ENCODE measurements at places on chromosomes 13 and 19. TPM values are rescaled to one million over a fixed set of nuclear protein-coding genes. Genes with fewer than 3 reads are reported as not detected.

DNA sequence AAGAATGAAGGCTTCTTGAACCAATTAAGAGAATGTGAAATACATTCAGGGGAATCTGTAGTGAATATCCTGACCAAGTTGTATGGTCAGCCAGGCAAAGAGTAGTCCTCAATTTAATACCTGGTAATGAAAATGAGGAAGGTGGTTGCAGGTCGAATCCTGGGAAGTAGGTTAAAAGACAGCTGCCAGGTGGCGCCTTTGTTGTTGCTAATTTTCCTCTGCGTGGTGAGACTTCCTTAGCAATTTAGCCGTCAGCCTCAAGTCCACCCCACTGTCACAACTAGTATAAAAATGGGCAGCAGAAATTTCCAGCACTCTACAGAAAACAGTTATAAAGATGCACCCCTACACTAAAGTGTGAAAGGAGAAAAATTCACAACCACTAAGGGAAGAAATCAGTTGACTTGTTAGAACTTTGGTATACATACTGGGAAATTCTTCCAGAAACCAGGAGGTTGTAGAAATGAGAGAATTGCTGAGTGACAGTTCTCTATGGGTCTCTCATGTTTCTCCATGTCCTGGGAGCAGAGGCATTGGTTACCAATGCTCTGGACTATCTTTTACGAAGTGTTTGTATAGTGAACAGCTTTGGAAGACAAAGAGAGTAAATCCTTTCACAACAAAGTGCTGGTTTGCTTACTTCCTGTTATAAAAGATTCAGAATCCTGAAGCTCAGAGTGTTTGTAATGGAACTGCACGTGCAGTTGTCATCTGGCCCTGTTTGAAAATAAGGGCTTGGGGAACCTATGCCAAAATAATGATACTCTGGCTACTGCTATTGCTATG, 235.9 kb downstream of the NHLRC3 start:
- H3K4me1 ChIP-seq = no peaks in the 10 kb centered on the region
- H3K36me3 ChIP-seq = no peaks in the 10 kb centered on the region
- no peak for DNase-seq
- no peak overlapping the region for H3K27ac ChIP-seq
- no peaks in the 10 kb centered on the region for H3K27me3 ChIP-seq
- no peak overlapping the region for H3K4me3 ChIP-seq

The ADPRHL1 gene
- total RNA-seq = 6.3 TPM

DNA sequence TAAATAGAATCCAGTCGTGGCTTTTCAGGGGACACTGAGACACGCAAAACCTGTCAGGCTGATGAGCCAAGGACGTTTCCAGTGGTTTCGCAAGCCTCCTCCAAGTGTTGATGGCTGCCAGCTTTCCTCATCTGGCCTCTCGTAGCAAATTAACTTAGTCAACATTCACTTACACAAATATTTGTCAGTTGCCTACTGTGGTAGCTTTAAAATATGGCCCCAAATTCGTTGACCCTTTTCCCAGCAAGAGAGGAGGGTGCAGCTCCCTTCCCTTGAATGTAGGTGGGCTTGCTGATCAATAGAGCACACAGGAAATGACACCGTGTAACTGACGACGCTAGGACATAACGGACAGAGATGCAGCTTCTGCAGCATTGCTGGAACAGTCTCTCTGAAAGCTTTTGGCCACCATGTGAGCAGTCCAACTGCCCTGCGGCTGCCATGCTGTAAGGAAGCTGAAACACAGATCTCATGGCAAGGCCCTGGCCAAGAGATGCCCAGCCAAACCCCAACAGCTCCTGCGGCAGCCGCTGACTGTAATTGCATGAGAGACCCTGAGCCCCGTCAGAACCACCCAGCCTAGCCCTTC, 5.5 kb upstream of the RANBP3 start:
- H3K27me3 ChIP-seq = no peaks in the 10 kb centered on the region
- H3K4me3 ChIP-seq = no peak overlapping the region
- DNase-seq = no peak
- H3K36me3 ChIP-seq = no peaks in the 10 kb centered on the region

The KCTD4 gene
- 0.08 TPM for total RNA-seq

GRCh38 chr13:113723410-113724015, 35.5 kb upstream of the TMEM255B start:
- H3K4me3 ChIP-seq = no peak overlapping the region
- no peaks in the 10 kb centered on the region for H3K36me3 ChIP-seq

GRCh38 chr19:402786-403185, 6.2 kb downstream of the C2CD4C start:
- H3K27me3 ChIP-seq = peaks cover 45% of the 10 kb centered on the region
- no peak overlapping the region for H3K27ac ChIP-seq
- H3K4me1 ChIP-seq = no peaks in the 10 kb centered on the region
- no peaks in the 10 kb centered on the region for H3K36me3 ChIP-seq
- no peak overlapping the region for H3K4me3 ChIP-seq

DNA sequence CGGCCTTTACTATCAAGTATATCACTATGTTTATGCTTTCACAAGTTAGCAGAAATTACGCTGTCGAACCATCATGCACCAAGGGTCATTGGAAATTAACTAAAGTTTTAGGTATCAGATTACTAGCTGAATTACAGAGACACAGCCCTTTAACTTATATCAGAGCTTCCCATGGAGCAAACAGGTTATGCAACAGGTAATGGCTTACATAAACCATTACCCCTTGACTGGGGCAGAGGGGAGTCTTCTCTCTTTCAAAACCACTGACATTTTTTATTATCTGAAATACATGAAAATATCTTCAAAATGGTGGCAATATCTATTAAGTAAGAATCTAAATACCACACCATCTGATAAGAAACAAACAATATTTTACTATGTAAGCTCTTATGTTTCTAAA, 1692.9 kb upstream of the SLC10A2 start:
- H3K4me3 ChIP-seq = no peak overlapping the region
- no peak overlapping the region for H3K27ac ChIP-seq
- H3K27me3 ChIP-seq = no peaks in the 10 kb centered on the region
- H3K4me1 ChIP-seq = no peaks in the 10 kb centered on the region
- H3K36me3 ChIP-seq = no peaks in the 10 kb centered on the region
- no peak for DNase-seq

DNA sequence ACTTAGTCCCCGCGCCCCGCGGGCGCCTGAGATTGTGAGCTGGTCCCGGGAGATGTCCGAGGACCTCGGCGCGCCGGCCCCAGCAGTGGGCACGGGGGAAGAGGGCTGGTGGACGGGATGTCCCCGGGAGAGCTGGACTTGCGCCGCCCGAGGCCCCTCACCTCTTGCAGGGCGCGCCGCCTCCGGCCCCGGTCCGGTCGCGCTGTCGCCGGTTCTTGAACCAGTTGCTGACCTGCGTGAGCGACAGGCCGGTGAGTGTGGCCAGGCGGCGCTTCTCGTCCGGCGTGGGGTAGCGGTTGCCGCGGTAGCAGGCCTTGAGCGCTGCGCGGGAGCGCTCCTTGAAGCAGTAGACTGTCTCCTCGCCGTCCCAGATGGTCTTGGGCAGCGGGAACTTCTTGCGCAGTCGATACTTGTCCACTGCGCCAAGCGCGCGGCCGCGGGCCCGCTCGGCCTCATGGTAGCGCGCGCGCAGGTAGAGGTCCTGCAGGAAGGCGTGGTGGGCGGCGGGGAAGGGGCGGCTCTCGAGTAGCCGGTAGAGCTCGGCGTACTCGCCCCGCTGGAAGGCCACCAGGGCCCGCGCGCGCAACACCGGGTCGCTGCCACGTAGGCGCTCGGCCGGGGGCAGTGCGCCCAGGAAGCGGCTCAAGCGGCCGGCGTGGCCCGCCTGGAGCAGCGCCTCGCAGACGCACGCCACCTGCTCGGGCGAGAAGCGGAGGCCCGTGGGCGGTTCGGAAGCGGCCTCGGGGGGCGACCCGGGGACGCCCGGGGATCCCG, 984 bp downstream of the SIX5 start:
- H3K4me1 ChIP-seq = peaks cover 42% of the 10 kb centered on the region
- H3K27me3 ChIP-seq = no peaks in the 10 kb centered on the region
- DNase-seq = peak; percentile 75
- H3K4me3 ChIP-seq = peak overlapping the region; percentile 67
- peaks cover 32% of the 10 kb centered on the region for H3K36me3 ChIP-seq

The JSRP1 gene
- total RNA-seq = not detected

GRCh38 chr13:61700181-61700580, 284.5 kb upstream of the PCDH20 start:
- no peak overlapping the region for H3K27ac ChIP-seq
- H3K4me1 ChIP-seq = no peaks in the 10 kb centered on the region
- H3K27me3 ChIP-seq = no peaks in the 10 kb centered on the region
- H3K4me3 ChIP-seq = no peak overlapping the region

DNA sequence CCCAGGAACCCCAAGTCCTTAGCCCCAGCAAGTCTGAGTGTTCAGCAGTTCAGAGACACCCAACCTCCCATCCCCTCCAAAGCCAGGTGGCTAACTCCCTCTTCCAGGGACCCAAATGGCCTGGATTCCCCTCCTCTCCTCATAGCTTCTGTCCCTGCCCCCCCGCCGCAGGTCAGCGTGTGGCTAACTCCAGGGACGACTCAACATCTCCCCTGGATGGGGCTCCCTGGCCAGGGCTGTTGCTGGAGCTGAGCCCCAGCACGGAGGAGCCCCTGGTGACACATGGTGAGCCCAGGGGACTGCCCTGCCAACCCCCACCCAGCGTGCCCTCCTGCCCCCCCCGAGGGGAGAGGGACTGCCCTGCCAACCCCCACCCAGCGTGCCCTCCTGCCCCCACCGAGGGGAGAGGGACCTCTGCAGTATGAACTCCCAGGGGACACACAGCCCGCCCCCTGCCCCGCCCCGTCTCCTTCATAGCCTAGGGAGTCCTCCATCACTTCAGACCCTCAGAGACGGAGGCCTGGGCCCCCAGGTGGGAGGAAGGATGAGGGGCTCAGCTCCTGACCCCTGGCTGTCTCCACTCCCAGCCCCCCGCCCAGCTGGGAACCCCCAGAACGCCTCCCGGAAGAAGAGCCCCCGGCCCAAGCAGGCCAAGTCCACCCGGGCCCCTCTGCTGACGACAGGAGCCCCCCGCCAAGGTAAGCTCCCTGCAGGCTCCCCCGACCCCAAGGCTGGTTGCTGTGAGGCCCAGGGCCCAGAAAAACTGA, 1.7 kb downstream of the SSC5D start:
- 0 out of 2 replicates have a peak, but pooled peaks cover 3% of the 10 kb centered on the region for H3K27me3 ChIP-seq
- H3K27ac ChIP-seq = no peak overlapping the region
- DNase-seq = no peak

The METTL21C gene
- total RNA-seq = not detected

DNA sequence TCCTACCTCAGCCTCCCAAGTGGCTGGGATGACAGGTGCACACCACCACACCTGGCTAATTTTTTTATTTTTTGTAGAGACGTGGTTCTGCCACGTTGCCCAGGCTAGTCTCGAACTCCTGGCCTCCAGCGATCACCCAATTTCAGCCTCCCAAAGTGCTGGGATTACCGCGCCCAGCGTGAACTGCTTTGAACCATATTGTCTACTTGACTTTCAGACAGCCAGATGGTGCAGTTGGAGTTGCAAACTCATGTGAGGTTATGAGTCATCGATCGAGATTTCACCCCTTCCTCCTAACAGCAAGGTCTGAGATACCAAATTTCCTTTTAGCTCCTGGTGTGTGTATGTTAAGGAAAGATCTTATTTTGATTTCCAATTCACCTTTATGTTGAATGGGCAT, 2.7 kb downstream of the SLC27A1 start:
- H3K27me3 ChIP-seq = no peaks in the 10 kb centered on the region
- DNase-seq = no peak
- no peak overlapping the region for H3K4me3 ChIP-seq
- H3K4me1 ChIP-seq = peaks cover 17% of the 10 kb centered on the region
- no peak overlapping the region for H3K27ac ChIP-seq

DNA sequence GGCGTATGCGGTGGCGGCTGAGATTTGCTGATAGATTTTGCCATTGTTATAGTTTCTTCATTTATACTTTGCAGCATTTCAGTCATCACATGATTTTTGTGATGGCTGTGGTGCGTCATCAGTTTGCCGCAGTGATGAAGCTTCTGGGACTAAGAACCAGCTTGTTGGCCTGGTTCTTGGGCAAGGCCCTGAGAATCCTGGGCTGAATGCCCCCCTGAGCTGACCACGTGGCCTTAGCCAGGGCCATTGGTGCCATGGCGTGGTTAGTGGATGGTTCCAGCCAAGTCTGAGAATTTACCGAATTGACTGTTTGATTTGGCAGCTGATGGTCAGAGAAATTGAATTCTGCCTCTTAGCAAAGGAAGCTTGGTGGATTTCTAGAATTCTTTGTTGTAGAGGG, 17.8 kb downstream of the GATAD2A start:
- H3K4me3 ChIP-seq = no peak overlapping the region
- DNase-seq = no peak
- no peaks in the 10 kb centered on the region for H3K4me1 ChIP-seq
- H3K27ac ChIP-seq = no peak overlapping the region
- no peaks in the 10 kb centered on the region for H3K27me3 ChIP-seq

The GNG8 gene
- not detected for total RNA-seq

- H3K27ac ChIP-seq = no peak within 1 kb of the TSS
- no peak within 1 kb of the TSS for H3K4me3 ChIP-seq
- H3K27me3 ChIP-seq = no peaks in the 10 kb centered on the region
- no peaks in the 10 kb centered on the region for H3K4me1 ChIP-seq
These were observed at the start of gene CYP4F8 for GRCh38 chr19:15614507-15615379. Gene CYP4F8, plus strand, starts transcription at chr19:15615218. Its CDS starts 399 bp downstream, at chr19:15615617.

- no peaks in the 10 kb centered on the region for H3K36me3 ChIP-seq
- no peaks in the 10 kb centered on the region for H3K4me1 ChIP-seq
- no peaks in the 10 kb centered on the region for H3K27me3 ChIP-seq
- no peak overlapping the region for H3K27ac ChIP-seq
- no peak for DNase-seq
- no peak overlapping the region for H3K4me3 ChIP-seq
These were observed 899.5 kb upstream of the SLC10A2 start for GRCh38 chr13:103965506-103966243.

The RFXAP gene
- total RNA-seq = 0.47 TPM

- H3K36me3 ChIP-seq = peaks cover 6% of the 10 kb centered on the region
- H3K27me3 ChIP-seq = no peaks in the 10 kb centered on the region
- no peak for DNase-seq
- H3K4me3 ChIP-seq = no peak overlapping the region
These were observed 7.0 kb downstream of the LPAR6 start for GRCh38 chr13:48405875-48406274.

GRCh38 chr13:28622286-28622685, 36.6 kb upstream of the POMP start:
- H3K27me3 ChIP-seq = no peaks in the 10 kb centered on the region
- DNase-seq = no peak
- no peaks in the 10 kb centered on the region for H3K4me1 ChIP-seq
- no peaks in the 10 kb centered on the region for H3K36me3 ChIP-seq

The SIN3B gene
- total RNA-seq = 18.8 TPM

The UNC13A gene
- not detected for total RNA-seq

The CKAP2 gene
- total RNA-seq = 57.8 TPM

DNA sequence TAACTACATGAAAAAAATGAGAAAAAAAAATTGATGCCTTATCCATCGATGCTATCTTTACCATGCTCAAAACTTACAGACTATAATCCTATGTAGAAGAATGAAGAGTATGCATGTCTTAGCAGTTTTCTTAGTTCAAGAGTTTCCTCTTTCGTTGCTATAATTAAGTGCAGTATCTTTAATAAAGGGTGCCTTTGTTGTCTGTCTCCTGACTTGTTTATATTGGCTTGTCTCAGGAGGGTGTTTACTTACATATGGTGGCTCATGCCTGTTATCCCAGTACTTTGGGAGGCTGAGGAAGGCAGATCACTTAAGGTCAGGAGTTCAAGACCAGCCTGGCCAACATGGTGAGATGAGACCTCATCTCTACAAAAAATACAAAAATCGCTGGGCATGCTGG, 44.3 kb downstream of the MTMR6 start:
- no peaks in the 10 kb centered on the region for H3K4me1 ChIP-seq
- no peaks in the 10 kb centered on the region for H3K36me3 ChIP-seq
- H3K4me3 ChIP-seq = no peak overlapping the region
- H3K27me3 ChIP-seq = no peaks in the 10 kb centered on the region
- DNase-seq = no peak

The SHC2 gene
- not detected for total RNA-seq

Data from SJSA1 (cell line).